Stimulated activated CD4-positive, alpha-beta T cell treated with anti-CD3 and anti-CD28 coated beads, Interleukin-2, amount 100 ng/mL, for 24 hours (primary cell): ENCODE measurements at places on chromosomes 5 and 9.
A peak's percentile ranks its signal among the peaks of the same experiment; 100 is the strongest.

GRCh38 chr5:160199410-160199911, 29.8 kb upstream of the FABP6 start:
- peak; percentile 79 for DNase-seq

DNA sequence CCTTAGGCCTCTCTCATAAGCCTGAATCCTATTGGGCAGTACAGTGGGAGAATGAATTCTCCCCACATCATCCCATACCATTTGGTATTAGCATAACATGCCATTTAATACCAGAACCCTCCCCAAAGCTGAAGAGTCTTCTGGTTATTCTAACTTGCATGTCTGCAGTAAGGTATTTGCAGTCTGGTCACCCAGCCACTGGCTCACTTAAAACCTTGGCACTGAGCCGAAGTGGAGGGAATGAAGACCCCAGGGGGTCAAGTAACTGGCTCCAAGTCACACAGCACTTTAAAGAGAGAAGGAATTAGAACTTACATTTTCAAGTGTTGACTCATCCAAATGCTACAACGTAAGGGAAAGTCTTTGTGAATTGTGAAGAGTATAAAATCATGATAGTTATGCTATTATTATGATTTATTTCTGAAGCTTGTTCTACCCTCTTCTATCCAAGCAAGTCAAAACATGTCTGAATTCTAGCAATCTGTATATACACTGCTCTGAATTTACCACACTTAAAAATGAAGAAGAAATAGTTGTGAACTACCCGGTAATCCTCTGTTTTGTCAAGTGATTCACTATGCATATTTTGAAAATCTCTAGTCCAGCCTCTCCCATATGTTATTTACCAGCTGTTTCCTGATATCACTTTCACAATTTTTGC, 28.5 kb downstream of the GLRA1 start:
- DNase-seq = no peak

DNA sequence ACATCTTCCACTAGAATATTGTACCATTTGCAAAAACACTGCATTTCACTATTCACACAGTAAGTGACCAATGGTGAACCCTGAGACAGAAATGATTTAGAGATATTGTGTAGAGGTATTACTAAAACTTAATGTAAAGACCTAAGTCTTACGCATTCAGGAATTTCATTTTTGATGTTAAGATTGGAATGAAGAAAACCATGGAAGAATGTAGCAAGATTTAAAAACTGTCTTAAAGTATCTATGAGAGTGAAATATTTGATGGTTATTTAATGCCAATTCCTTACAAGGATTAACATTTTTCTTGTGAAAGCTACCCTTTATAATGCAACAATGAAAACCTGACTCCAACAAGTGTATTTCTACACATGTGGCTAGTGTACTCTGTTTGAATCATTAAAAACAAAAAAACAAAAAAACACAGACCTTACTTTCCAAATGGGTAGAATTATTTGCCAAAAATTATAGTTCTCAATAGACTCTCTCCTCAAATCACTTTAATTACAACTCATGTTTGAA, 172.0 kb downstream of the NNT start:
- DNase-seq = no peak

GRCh38 chr9:10172476-10172875, 440.3 kb downstream of the PTPRD start:
- no peak for DNase-seq

- DNase-seq = no peak
These were observed 248.9 kb downstream of the CWC27 start for GRCh38 chr5:65017636-65018035.

GRCh38 chr9:34085581-34086500, 37.2 kb upstream of the UBAP2 start:
- no peak for DNase-seq

GRCh38 chr5:133981714-133982113, 13.3 kb upstream of the C5orf15 start:
- no peak for DNase-seq

DNA sequence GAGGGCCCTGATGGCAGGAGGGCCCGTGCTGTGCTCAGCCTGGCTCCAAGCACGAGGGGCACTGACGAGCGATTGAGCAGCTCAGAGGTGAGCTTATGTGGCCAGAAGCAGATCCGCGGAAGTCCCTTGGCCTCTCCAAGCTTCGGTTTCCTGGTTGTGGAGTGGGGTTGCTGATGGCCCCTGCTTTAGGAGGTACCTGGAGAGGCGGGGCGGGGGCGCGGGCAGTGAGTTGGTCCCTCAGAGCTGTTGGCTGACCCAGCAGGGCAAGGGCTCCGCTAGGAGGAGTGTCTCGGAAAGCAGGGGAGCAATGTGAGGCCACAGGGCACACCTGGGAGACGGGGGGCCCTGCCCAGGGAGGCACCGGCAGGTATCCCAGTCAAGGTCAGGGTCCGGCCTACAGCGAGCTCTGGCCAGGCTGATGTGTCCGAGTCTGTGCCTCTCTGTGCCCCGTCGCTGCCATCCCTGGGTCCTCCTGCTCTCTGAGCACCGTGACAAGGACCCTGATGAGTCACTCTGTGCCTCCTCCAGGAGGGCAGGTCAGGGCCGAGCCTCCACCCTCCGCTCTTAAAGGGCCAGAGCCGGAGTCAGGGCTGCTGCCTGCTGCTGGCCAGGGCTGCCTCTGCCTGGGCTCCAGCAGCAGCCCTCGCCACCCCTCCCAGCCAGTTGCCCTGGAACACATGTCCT, 14.8 kb downstream of the NCS1 start:
- DNase-seq = no peak

DNA sequence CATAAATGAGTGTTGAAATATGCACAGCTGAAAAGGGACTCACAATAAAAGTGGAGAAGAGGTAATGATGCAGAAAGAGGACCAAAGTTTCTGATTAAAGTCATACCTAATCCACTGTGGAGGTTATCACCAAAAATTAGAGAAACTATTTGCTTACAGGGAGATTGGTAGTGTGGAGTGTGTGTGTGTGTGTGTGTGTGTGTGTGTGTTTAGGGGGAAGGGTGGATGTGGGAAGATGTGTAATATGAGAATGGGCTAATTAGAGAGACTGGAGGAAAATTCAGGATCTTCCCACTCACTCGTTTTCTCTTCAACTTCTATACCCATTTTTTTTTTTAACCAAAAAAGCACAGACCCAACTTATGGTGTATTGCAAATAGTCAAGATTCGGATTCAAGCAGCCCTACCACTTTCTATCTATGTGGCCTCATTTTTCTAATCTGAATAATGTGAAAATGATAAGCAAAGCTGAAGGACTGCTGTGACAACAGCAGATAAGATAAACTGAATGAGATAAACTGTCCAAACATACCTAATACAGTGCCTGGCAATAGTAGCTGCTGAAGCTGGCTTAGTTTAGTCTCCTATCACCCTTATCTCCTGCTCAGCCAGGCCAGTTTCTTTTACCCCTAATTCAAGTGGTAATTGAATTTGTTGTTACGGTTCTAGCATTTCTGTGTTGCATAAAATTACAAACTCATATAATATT, 501.1 kb downstream of the KDM4C start:
- DNase-seq = no peak

GRCh38 chr5:170603578-170604565, 100.1 kb downstream of the KCNIP1 start:
- peak; percentile 45 for DNase-seq

- no peak for DNase-seq
These were observed 233.7 kb downstream of the GLIS3 start for GRCh38 chr9:4066120-4066519.

DNA sequence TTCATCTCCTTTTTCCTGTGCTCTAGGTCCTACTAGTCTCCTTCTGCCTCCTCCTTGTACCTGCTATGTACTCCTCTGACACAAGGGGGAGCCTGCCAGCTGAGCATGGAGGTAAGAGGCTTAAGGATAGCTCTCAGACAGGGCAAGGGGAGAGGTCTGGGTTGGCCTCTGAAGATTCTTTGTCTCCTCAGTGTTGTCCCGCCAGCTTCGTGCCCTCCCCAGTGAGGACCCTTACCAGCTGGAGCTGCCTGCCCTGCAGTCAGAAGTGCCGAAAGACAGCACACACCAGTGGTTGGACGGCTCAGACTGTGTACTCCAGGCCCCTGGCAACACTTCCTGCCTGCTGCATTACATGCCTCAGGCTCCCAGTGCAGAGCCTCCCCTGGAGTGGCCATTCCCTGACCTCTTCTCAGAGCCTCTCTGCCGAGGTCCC, 3.8 kb downstream of the CREB3 start:
- DNase-seq = peak; percentile 61

DNA sequence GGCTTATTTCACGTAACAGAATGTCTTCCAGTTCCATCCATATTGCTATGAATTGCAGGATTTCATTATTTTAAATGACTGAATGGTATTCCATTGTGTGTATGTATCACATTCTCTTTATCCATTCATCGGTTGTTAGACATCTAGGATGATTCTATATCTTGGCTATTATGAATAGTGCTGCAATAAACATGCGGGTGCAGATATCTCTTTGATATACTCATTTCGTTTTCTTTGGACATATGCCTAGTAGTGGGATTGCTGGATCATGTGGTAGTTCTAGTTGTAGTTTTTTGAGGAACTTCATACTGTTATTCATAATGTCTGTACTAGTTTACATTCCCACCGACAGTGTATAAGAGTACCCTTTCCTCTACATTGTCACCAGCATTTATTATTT, 460.5 kb downstream of the MAN2A1 start:
- DNase-seq = no peak

GRCh38 chr5:179180921-179181645, 120.9 kb downstream of the ZNF354C start:
- no peak for DNase-seq

DNA sequence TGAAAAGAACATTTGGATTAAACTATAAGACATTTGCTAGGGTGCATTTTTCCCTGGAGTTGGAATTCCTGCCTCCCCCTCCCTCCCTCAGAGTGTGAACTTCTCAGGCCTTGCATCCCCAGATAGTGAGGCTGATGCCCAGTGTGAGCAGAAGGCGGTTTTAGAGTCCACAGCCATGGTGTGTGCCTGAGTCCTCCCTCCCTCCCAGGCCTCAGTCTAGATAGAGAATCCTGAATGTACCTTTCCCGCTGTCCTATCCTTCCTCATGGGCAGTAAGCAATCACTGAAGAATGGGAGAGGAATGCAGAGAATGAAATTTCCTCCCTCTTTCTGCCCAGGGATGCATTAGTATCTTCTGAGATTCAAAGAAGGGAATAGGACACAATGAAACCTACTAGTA, 108.5 kb downstream of the RASGRF2 start:
- DNase-seq = no peak

- no peak for DNase-seq
These were observed 50.1 kb downstream of the GNG10 start for GRCh38 chr9:111711548-111711947.

DNA sequence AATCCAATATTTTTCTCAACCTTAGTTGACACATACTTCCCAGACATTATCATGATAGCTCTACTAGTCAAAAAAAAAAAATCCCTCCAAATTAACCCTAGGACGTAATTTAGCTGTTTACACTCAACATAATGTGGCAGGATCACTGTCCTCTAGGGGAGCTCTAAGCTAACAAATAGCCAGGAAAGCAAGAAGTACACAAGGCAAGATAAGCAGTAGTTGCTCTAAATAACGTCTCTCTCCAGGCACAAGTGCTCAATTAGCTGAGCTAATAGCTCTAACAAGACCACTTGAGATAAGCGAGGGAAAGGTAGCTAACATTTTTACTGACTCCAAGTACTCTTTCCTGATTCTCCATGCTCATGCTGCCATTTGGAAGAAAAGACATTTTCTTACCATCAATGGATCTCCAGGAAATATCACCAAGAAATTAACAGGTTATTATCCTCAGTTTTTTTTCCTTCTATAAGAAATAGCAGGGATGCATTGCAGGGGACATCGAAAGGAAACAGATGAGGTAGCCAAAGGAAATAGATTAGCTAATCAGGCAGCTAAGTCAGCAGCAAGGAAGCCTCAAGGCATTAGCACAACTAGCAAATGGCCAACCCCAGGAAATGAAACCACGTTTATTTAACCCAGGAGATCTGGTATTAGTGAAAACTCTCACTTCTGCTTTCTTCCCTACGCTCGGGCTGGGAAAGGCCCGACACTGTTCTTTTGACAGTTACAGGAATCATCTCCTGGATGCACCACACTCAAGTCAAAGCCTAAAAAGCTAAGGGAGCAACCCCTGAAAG, 614.1 kb downstream of the PTPRD start:
- no peak for DNase-seq

- DNase-seq = no peak
These were observed 66.0 kb downstream of the AMBP start for GRCh38 chr9:114012126-114012525.

DNA sequence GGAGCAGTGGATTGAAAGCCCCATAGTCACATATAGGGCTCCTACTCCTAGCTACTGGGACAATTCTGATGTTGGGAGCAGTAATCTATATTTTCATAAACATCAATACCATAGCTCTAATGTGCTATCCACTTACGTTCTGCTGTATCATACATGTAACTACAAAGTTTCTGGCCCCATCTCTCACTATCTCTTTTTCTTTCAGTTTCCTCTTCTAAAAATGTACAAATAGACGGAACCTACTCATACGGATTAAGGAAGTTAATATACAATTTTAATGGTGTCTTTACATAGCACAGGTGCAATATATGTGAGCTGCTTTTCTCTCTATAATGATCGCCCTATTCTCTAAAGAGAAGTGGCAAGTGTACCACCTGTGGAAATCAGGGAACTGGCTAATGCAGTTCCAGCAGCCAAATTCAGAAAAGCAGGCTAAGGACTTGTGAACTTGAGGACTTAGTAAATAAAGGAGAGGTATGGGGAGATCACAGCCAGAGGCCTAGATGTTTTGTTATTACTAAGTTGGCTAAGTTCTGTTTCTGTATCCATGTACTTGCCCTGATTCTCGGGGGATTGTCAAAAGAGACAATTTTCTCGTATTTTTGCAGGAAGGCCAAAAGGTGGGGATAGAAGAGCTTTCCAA, 1021.9 kb downstream of the CDH12 start:
- DNase-seq = no peak

- DNase-seq = no peak
These were observed 52.4 kb downstream of the MELK start for GRCh38 chr9:36625006-36625615.

DNA sequence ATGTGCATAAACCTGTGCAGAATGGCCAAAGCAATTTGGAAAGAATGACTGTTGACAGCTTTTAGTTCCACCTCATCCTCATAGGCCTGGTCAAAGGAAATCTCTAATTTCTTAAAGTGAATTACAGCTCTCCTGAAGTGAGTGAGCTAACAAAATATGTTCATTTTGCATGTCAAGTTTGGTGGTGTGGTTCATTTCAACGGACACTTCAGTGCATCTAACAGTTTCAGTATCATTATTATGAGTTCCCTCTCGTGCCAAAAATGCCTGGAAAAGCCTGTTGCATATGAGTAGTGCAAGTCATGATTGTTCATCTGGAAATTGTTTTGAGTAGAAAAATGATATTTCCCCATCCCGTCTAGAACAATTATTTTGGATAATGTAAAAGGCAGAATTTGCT, 53.2 kb upstream of the HMHB1 start:
- DNase-seq = no peak

- DNase-seq = no peak
These were observed 41.8 kb downstream of the CDO1 start for GRCh38 chr5:115774684-115775083.
